ENCODE measurements at places on chromosomes 11 and 22.

- no peak for DNase-seq
Measured at GRCh38 chr22:46104170-46104880, 46.0 kb upstream of the PPARA start.

DNA sequence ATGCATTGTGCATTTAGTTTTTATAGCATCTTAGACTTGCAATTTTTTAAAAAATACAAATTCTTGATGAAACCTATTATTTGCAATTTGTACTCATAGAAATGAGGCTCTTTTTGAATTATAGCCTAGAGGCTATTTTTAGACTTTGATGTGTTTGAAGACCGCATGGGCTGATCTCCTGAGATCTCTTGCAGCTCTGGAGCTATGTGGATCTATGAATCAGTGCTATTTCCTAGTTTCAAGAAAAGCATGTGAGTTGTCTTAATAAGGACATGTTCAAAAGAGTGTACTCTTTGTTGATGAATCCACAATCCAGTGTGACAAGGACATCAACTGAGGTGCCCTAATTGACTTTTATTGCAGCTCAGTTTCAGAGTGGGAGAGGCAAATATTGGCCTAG lies 620.5 kb downstream of the ETS1 start:
- DNase-seq = peak; percentile 11

- no peak for DNase-seq
Measured at GRCh38 chr11:14202251-14203196, 156.5 kb downstream of the RRAS2 start.

DNA sequence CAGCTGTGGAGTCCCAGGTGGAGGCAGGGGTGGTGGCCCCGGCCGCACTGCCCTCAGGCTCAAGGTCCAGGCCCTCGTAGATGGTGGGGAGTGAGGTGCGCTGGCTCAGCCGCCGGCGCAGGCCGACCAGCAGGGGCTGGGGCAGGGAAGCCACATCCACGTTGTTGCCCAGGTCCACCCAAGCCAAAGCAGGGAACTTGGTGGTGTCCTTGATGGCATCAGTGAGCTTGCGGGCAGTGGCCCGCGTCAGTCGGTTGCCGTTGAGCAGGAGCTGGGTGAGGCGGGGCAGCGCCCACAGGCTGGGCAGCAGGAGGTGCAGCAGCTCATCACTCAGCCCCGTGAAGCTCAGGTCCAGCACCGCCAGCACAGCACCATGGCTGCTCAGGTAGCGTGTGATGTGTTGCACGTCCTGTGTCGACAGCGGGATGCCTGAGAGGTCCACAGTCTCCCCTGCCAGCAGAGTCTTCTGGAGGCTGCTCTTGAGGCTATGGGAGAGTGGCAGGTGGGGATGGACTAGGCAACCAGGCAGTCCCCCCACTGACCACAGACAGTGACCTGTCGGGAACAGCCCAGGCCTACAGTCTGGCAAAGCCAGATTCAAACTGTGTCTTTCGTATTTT lies 6.8 kb downstream of the LRRC75B start:
- no peak for DNase-seq

- DNase-seq = peak; percentile 82
Measured at GRCh38 chr22:40922484-40923303, 28.5 kb upstream of the RBX1 start.

GRCh38 chr11:115425816-115426215 lies 78.4 kb downstream of the CADM1 start:
- DNase-seq = no peak

- DNase-seq = no peak
Measured at GRCh38 chr11:59791639-59792038, 18.9 kb downstream of the MRPL16 start.

GRCh38 chr11:59283311-59283710 lies 70.6 kb upstream of the MPEG1 start:
- DNase-seq = no peak

GRCh38 chr11:121670266-121670665 lies 217.5 kb upstream of the SORL1-AS1 start:
- no peak for DNase-seq
